Small intestine (tissue), 16 donors: ENCODE measurements at places on chromosomes 5 and 9.

- no peaks in the 10 kb centered on the region for H3K27me3 ChIP-seq
- no peaks in the 10 kb centered on the region for H3K36me3 ChIP-seq
- H3K4me3 ChIP-seq, result no peak overlapping the region
Observed at GRCh38 chr5:142783601-142784341, 13.6 kb downstream of the ARHGAP26 start.

- H3K27me3 ChIP-seq, result no peaks in the 10 kb centered on the region
- no peaks in the 10 kb centered on the region for H3K4me1 ChIP-seq
- no peak overlapping the region for H3K4me3 ChIP-seq
- no peak overlapping the region for H3K27ac ChIP-seq
- no peaks in the 10 kb centered on the region for H3K36me3 ChIP-seq
- no peak for DNase-seq
Observed at GRCh38 chr5:122062205-122062604, 15.9 kb downstream of the LOX start.

DNA sequence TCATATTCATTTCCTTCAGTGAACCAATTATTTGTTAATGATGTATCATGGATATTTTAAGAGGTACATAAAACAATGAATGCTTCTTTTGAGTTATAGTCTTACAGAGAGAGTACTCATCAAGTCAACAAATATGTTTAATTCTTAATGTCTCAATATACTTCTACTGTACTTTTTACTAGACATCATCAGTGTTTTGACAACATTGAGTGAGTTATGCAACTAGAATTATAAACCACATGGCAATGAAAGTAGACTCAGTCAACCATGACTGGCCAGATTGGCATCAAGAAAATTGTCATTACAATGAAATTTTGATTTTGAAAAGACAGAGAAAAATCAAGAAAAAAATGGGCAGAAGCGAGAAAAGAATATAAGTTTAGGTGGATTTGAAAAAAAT, 1248.1 kb upstream of the CDH18 start:
- H3K27ac ChIP-seq, result no peak overlapping the region
- H3K36me3 ChIP-seq, result no peaks in the 10 kb centered on the region

GRCh38 chr5:177483994-177484901, 10.8 kb upstream of the DBN1 start:
- H3K4me3 ChIP-seq, result no peak overlapping the region
- H3K27ac ChIP-seq, result no peak overlapping the region
- DNase-seq, result no peak
- no peaks in the 10 kb centered on the region for H3K27me3 ChIP-seq

DNA sequence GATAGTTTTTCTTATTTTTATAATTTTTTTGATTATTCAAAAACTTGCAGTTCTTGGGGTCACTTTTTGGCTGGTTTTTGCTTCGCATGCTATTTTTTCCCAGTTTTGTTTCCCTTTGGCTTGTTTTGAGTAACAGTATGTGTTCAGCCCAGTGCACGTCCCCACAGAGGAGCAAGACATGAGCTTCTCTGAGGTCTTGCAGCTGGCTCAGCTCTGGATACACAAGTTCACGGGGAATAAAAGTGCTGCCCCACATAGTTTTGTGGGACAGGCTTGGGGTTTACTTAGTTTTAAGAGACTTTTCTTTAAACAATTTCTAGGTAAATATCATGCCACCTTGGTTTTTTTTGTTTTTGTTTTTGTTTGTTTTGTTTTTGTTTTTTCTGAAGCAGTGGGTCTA, 297.8 kb upstream of the IRX1 start:
- H3K27ac ChIP-seq, result no peak overlapping the region
- no peaks in the 10 kb centered on the region for H3K36me3 ChIP-seq
- H3K27me3 ChIP-seq, result no peaks in the 10 kb centered on the region
- no peaks in the 10 kb centered on the region for H3K4me1 ChIP-seq

DNA sequence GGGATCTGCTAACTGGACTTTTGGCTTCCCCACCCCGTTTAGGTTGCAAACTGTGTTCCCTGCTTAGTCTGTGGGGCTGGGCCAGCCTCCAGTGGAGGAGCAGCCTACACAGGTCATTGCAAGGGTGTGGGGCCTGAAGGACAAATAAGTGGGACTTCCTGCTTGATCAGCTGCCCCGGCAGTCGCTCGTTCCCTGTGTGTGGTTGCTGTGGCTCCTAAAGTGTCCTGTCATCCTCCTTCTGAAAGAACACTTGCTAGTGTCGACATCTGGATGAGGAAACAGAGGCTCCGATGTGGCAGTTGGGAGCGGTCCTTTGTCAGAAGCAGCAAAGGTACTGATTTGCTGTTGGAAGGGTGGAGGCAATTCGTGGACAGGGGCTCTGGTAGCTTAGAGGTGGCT, 88.9 kb upstream of the TBCA start:
- no peak overlapping the region for H3K27ac ChIP-seq
- DNase-seq, result no peak
- H3K27me3 ChIP-seq, result no peaks in the 10 kb centered on the region
- H3K4me3 ChIP-seq, result no peak overlapping the region

DNA sequence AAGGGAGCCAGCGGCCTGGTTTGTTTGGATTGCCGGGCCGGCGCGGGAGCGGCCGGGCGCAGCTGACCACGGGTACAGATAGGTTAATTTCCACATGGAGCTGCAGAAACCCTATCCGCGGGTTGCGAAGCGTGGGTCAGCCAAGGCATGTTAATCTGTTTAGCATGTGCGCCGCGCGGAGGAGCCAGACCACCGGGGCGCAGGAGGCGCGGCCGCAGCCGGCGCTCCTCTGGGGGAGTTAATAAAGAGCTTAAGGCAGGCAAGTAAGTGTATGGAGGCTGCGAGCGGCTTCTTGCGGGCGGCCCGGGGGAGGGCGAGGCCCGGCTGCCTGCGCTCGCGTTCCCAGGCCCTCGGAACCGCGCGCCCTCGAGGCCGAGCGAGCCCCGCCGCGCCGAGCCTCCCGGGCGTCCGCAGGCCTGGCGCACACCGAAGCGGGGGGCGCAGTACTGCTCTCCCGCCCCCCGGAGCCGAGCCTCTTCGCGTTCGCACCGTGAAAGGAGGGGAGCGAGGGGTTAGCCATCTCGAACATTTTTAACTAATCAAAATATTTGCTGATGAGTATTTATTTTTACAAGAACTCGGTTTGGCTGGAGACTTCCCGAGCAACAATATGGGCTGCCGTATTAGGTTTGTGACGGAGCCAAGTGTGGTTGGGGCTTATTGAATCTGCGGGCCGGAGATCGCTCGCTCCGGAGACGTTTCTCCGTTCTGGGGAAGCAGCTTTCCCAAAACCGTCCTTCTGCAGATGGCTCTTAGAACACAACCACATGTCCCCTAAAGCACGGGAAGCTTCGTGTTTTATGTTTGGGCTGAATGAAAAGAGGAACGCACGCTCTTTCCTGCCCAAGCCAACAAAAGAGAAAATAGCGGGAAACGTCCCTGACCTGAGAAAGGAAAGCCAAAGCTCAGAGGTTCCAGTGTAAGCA, 28.8 kb downstream of the FOXD1 start:
- no peak overlapping the region for H3K4me3 ChIP-seq
- H3K4me1 ChIP-seq, result peaks cover 2% of the 10 kb centered on the region
- no peaks in the 10 kb centered on the region for H3K36me3 ChIP-seq
- no peak overlapping the region for H3K27ac ChIP-seq

DNA sequence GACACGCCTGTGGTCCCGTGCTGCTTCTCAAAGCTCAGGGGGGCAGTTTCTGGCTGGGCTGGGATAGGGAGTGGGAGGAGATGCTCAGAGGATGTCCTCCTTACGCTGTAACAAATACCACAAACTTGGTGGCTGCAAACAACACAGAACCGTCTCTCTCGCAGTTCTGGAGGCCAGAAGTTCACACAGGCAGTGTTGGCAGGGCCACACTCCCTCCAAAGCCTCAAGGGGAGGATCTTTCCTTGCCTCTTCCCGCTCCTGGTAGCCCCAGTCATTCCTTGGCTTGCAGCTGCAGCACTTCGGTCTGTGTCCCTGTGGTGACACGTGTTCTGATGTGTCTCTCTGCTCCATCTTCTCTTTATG, 10.4 kb upstream of the ORM1 start:
- no peaks in the 10 kb centered on the region for H3K27me3 ChIP-seq
- H3K4me3 ChIP-seq, result no peak overlapping the region
- DNase-seq, result no peak

DNA sequence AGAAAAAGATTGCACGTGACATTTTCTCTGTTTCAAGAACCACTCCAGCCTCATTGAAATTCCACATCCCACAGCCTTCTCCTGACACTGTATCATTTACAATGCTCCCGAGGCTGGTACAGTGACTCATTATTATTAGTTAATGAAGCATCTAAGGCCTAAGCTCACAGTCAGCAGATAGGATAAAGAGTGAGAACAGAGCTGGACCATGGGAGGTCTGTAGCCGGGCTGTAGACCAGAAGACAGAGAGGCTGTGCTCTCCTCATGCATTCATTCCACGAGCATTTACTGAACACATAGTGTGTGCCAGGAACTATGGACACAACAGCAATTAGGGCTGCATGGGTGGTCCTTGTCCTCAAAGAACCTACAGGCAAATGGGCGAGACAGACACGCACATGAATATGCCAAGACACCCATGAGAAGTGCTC, 47.3 kb upstream of the GALNT10 start:
- no peaks in the 10 kb centered on the region for H3K27me3 ChIP-seq
- no peaks in the 10 kb centered on the region for H3K36me3 ChIP-seq
- DNase-seq, result no peak
- H3K4me3 ChIP-seq, result no peak overlapping the region

DNA sequence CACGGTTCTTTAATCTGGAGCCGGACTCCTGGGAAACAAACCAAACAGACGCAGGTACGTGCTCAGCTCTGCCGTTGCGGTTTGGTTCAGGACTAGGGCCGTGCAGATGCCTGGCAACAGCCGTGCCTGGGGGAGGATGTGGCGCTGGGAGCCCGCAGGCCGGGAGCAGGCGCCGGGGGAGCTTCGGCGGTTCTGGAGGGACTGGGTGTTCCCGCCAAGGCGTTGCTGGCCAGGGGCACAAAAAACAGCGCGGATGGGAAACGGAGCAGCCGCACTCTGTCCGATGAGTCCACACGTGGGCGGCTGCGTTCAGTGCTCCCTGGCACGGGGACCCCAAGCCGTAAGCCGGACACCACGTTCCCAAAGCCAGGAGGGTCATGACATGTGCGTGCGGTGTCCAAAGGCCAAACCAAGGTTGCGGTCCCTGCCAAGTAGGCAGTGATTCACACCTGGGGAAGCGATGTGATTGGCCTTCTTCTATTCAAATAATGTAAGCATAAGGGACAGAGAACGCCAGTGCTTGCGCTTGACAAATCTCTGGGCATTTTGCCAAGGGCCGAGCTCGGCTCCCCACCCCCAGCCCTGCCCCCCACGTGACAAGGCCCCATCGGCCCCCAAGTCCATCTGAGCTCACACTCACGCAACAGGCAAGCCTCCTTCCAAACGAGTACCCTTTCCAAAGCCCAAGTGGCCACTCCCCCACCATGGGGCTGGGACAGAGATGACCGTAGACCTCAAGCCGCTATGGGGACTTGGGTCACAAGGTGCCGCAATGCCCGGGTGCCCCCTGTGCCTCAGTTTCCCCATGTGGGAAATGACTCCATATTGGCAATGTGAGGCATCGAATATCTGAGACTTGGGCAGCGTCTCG, 49.7 kb upstream of the NKD2 start:
- DNase-seq, result no peak
- H3K36me3 ChIP-seq, result no peaks in the 10 kb centered on the region
- H3K4me1 ChIP-seq, result no peaks in the 10 kb centered on the region
- no peak overlapping the region for H3K4me3 ChIP-seq

DNA sequence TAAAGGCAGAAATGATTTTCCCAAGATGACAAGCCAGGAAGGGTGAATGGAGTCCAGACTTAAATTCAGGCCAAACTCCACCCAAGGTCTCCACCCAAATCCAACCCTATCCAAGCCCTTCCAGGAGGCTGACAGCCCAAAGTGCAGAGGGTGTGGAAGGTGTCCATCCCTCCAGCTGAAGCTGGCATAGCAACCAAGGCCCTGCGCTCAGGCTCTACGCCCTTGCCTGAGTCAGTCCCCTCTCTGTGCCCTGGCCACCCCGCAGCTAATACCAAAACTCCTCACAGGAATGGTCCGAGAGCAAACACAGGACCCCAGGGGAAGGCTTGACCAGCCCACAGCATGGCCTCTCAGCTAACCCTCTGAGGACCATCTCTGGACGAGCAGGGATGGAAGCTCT, 2.1 kb downstream of the SEPTIN8 start:
- H3K27ac ChIP-seq, result no peak overlapping the region
- no peak overlapping the region for H3K4me3 ChIP-seq

GRCh38 chr5:131305906-131306305, 42.1 kb downstream of the CDC42SE2 start:
- H3K27me3 ChIP-seq, result no peaks in the 10 kb centered on the region
- H3K4me1 ChIP-seq, result no peaks in the 10 kb centered on the region
- no peak overlapping the region for H3K27ac ChIP-seq
- DNase-seq, result no peak

GRCh38 chr5:109703829-109704228, 14.1 kb downstream of the MAN2A1 start:
- no peak overlapping the region for H3K4me3 ChIP-seq
- no peaks in the 10 kb centered on the region for H3K36me3 ChIP-seq
